ENCODE measurements at places on chromosomes 3 and 15.

- ATAC-seq, result peak; percentile 58
Observed at GRCh38 chr3:114194750-114195149, 15.9 kb upstream of the DRD3 start.

- no peak for ATAC-seq
Observed at GRCh38 chr3:25992606-25993005, 202.7 kb downstream of the OXSM start.

DNA sequence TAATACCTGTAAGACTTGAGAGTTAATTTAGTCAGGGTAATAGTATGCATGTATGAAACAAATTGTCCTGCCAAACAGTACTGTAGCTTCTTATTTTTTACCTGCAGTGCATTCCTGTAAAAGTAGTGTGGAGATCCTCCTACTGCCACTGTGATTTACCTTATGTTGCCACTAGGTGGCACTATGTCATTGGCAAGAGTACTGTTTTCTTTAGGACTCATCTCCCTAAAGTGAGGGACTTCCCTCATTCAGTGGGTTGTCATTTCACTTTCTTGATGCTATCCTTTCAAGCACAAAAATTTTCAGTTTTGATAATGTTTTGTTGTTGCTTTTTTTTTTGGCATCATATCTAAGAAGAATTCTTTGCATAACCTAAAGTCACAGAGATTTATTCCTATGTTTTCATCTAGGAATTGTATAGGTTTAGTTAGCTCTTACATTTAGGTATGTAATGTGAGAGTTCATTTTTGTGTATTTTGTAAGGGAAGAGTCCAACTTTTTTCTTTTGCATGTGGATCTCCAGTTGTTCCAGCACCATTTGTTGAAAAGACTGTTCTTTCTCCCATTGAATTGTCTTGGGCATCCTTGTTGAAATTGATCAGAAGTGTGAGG is 105.7 kb downstream of the AKAP13 start:
- ATAC-seq, result peak; percentile 84

- ATAC-seq, result no peak
Observed at GRCh38 chr3:90068783-90069182, 961.4 kb downstream of the EPHA3 start.

- no peak for ATAC-seq
Observed at GRCh38 chr3:145017959-145018358, 1046.3 kb downstream of the DIPK2A start.

GRCh38 chr15:62444104-62445022 is 279.3 kb upstream of the C2CD4B start:
- peak; percentile 53 for ATAC-seq

DNA sequence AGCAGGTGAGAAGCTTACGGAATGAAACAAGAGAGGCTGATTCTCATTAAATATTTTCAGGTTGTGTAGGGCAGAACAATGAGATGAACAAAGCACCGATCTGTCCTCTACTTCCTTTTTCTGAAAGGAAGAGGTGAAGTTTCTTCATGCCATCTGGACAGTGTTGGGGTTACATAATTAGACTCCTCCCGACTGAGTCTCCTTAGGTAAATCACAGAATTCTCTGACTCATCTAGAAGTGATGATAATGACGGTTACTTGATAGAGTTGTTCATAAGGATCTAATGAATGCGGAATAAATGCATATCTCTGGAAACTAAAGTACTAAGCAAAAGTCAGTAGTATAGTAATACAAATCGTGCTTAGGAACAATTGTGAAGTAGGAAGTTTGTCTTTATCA is 21.2 kb downstream of the CRTC3 start:
- no peak for ATAC-seq

- ATAC-seq, result peak; percentile 57
Observed at GRCh38 chr3:129606636-129607390, at the start of gene PLXND1. Gene PLXND1 (minus strand): TSS chr3:129606676. CDS start chr3:129606639, 37 bp downstream.

DNA sequence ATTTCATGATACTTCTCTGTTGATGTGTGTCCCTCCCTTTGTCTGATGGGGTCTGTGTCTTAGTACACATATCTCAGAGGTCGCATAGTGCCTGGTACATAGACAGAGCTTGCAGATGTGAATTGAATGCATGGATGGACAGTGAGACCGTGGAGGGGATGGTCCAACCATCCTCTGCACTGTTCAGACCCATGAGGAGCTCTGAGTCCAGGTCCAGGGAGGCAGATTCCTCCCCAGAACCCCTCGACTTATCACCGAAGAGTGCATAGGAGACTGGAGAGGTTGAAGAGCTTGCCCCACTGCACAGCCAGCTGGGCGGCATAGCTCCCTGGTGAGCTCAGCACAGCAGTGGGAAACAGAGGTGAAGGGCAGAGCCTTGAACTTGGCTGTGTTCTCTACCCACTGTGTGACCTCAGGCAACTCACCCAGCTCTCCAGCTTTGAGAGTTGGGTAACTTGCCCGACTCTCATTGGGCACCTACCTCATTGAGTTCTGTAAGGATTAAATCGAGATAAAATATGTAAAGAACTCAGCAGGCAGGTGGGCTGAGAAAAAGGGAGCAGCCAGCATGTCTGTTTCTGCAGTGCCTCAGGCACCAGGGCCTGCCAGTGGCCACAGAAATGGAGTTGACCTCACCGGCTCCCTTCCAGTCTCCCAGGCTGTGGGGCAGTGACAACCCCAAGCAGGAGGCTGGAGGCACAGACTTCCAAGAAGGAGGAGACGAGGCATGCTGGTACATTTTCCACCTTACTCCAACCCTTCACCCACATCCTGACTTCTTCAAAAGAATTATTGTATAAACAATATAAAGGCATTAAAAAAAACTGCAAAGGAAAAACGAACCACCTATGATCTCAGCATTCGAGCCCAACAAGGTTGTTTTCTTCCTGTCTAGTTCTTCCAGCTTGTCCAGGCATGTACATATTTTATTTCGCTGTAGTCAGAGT is 54.1 kb upstream of the TFRC start:
- ATAC-seq, result no peak

GRCh38 chr3:151209654-151210053 is 6.6 kb upstream of the GPR171 start:
- ATAC-seq, result peak; percentile 63

DNA sequence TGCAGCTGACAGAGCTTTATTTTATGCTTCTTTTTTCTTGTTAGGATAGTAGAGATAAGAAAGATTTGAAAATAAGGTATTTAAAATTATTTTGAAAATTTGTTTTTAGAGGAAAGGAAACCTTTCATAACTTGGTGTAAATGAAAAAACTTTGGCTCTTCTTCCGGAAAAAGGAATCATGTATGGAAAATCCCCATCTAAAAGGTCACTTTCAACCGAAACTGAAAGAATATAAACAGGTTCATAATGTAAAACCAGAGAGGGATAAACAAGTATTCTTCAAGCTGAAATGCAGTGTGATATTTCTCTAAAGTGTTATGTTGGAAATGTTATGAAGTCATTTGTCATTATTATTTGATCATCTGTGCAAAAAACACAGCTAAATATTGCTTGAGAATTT is 246.8 kb downstream of the NFKBIZ start:
- ATAC-seq, result no peak

GRCh38 chr3:113205481-113205880 is 5.9 kb upstream of the BOC start:
- ATAC-seq, result no peak

- no peak for ATAC-seq
Observed at GRCh38 chr3:3587647-3587972, 211.6 kb upstream of the LRRN1 start.

DNA sequence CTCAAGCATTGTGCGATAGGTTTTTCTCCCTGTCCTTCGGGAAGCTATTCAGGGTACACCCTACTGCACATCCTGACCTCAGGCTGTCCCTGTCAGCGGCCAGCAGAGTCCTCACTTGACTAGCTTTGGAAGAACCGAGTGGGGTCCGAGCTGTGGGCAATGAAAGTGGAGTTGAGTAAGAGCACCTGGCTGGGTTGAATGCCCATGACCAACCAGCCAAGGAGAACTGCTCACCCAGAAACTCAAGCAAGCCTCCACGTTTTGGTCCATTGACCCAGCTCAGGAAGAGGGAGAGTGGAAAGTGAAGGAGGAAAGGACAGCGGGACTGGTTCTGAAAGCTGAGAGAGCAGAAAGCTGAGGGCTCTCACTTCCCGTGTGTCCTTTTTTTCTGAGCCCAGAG is 36.0 kb upstream of the HDGFL3 start:
- no peak for ATAC-seq

DNA sequence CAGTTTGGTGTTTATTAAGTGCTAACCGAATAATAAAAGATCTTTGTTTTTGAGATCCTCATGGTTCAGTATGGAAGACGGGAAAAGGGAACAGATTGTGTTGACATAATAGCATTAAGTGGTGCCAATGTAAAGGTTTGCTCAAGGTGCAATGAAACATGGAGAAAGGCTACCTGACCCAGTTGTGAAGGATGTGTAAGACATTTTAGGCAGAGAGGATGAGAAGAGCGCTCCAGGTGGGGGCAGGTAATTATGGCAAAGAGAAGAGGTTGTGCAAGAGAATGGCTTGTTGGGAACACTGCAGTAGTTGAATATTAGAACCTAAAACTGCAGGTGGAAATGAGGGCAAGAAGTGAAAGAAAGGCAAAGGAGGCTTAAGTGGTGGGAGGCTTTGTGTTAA is 140.8 kb downstream of the DIPK2A start:
- ATAC-seq, result no peak
